Esophagus squamous epithelium (tissue), 5 donors: ENCODE measurements at places on chromosomes 6 and 20.

DNA sequence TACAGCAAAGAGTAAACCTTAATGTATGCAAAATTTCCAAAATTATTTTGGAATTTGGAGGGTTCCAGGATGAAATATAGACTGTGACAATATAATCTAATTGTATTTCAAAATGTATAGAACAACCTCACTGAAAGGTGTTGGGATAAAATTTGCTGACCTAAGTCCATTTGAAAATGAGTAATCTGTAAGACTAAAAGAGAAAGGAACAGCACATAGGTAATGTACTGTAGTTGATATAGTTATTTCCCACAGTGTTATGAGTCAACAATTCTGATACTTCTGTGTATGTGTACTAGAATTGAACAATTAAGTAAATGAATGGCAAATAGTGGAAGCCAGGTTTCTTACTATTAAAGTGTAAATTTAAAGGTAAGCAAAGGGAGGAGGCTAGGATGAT lies 23.8 kb upstream of the ELOVL4 start:
- no peak for DNase-seq

- DNase-seq: no peak
Observed at GRCh38 chr20:60206259-60206658, 248.0 kb downstream of the CDH26 start.

GRCh38 chr20:23419995-23420901 lies 1.0 kb downstream of the NAPB start:
- no peak for DNase-seq

DNA sequence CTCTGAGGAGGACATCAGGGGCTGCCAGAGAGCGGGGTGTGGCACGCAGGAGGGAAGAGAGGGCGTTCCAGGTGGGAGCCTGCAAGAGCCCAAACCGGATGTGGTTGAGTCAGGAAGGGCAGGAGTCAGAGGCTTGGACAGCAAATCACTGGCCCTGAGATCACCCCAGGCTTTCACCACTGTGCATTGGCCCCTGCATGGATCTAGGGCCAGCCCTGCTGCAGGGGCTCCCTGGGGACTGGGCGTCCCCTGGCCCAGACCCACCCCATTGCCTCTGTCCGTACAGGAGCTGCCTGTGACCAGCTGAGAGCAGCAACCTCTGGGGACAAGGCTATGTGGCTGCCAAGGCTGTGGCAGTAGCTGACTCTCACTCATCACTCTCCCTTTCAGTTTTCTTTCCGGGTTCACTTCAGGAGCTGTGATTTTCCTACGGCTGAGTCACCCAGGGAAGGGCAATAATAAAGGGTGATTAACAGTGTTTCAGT lies 33.9 kb downstream of the KCNK17 start:
- no peak for DNase-seq

DNA sequence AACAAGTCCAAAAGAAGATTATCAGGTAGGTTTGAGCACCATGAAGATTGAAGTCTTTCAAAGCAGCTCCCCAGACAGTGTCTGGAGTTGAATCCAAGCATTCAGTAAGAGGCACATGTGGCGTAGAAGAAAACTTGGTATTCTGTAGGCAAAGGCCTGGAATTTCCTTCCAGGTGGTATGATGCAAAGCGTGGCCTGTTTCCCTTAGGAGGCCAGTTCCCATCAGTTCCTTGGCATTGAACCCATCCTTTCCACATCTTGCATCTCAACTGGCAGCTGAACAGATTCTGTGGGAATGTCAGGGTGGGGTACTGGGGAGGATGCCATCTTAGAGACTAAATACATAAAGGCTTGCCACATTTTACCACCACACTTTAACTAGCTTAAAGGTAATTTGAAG lies 516.0 kb downstream of the BTBD3 start:
- DNase-seq: no peak

DNA sequence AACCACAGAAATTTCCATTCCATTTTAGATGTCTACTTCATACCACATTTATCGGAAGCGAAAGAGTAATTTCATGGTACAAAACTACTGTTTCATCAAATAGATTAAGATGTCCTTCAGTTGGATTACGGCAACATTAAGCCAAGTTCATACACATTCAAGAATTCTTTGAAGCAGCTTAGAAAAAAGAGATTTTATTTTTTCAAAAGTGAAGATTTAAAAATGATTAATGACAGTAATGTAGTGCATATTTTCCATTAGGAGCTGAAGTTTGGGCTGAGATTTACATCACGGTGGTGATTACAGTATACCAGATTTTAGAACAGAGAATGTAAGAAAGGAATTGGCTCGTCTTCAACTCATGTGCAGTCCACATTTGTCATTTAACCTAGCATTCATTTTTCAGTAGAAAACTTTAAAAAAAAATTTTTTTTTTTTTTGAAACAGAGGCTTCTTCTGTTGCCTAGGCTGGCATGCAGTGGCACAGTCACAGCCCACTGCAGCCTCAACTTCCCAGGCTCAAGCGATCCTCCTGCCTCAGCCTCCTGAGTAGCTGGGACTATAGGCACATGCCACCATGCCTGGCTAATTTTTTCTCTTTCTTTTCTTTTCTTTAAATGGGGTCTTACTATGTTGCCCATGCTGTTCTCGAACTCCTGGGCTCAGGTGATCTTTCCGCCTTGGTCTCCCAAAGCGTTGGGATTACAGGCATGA lies 1.9 kb downstream of the SYNJ2 start:
- DNase-seq: no peak

- DNase-seq: no peak
Observed at GRCh38 chr6:11731423-11731822, 47.2 kb downstream of the ADTRP start.

- DNase-seq: no peak
Observed at GRCh38 chr20:53785320-53785719, 191.7 kb upstream of the ZNF217 start.

DNA sequence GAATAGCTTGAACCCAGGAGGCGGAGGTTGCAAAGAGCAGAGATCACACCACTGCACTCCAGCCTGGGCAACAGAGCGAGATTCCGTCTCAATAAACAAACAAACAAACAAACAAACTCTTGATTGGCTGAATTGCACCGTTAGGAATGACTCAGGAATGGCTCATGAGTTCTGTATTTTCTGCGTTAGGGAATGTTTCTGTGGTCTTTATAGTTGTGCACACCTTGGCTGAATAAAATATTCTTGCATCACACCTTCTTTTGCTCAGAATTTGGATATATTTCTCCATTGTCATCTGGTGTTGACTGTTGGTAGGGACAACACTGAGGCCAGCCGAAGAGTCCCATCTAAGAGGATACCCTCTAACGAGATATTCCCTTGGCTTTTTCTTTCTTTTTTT lies 19.6 kb upstream of the PI16 start:
- DNase-seq: no peak

DNA sequence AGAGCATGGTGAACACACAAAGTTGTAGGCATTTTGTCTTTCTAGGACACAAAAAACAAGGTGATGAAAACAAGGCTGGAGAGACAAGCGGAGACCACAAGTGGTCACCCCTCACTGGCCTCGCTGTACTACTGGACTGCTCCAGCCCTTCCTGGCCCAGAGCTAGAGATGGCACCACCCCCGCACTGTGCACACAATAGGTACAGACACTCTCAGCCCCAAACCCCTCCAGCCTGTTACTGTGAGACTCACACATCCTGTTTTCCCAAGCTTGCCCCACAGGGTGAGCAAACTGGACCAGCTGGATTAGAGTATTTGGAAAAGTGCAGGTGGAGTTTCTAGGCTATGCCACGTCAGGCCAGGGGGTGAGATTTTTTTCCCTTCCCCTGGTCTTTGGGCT lies 8.4 kb upstream of the ZSWIM1 start:
- DNase-seq: no peak

- no peak for DNase-seq
Observed at GRCh38 chr20:24148372-24148771, 159.8 kb upstream of the GGTLC1 start.

- no peak for DNase-seq
Observed at GRCh38 chr6:170173335-170173881, 117.5 kb downstream of the DLL1 start.

- no peak for DNase-seq
Observed at GRCh38 chr6:16690608-16691142, 70.6 kb downstream of the ATXN1 start.

DNA sequence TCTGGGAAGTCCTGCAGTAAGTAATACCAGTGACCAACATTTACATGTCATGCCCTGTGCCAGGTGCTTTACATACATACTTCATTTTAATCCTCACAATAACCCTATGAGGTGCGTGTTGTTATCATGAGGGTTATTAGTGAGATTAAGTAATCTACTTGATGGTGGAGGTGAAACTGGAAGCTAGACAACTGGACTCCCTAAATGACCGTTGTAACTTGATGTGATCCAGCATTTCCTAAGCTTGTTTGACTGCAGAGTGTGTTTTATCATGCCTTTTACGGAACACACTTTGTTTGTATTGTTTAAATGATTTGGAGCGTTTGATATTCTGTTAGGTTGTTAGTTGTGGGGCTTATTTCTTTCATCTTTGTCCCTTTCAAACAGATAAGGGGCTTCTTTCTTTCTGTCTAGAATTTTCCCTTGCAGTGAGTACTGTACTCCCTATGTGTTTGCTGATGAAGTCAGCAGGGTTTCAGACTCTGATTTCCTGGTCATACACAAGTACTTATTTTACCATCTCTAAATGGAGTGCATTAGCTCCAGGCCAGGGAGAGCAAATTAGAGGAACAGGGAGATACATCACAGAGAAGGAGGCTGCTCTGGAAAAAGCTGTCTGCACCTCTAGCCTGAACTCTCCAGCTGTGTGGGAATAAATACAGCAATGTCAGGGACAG lies 29.7 kb downstream of the CHMP4B start:
- no peak for DNase-seq

- DNase-seq: no peak
Observed at GRCh38 chr6:152952045-152952444, 30.8 kb downstream of the FBXO5 start.

DNA sequence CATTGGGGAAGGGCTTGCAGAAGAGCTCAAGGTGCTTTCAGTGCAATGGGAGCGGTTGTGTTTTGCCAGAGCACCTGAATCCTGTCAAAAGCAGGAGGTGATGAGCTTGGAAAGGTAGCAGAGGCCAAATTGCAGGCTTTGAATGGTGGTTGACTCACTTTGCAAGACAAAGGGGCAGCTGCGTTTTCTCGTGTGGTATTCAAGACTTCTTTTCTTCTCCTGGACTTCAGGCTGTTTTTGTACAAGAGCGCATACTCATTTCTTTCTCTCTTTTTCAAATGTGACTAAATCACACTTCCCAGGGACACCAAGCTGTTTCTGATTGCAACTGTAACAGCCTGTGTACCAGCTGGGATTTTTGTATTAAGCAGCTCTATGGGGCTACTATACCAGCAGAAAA lies 32.3 kb downstream of the GHRH start:
- no peak for DNase-seq

DNA sequence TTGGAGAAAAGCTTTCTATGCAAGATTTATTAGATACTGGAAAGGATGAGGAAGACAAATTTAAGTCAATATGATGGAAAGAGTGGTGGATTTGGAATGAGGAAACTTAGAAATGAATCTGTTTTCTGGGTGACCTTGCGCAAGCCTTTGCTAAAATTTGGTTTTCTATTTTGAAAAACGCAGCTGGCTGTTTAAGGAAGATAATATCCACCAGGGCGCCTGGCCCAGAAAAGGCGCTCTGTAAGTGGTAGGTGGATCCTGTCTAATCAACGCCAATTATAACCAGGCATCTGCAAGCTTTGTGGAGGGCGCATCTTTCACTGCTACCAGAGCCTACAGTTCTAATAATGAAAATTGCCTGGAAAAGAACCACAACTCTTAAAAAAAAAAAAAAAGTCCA lies 398 bp upstream of the SPATS1 start:
- no peak for DNase-seq

DNA sequence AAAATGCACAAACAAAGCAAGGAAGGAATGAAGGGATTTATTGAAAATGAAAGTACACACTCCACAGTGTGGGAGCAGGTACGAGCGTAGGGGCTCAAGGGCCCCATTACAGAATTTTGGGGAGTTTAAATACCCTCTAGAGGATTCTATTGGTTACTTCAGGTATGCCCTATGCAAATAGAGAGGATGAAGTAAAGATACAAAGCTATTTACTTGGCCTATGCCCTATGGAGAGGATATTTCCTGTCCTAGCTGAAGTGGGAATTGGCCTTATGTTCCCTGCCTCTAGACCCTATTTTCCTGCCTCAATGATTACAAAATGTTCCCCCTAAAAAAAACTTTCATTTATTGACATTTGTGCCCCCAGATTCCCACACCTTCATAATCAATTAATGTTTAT lies 59.7 kb upstream of the ASIP start:
- DNase-seq: no peak

DNA sequence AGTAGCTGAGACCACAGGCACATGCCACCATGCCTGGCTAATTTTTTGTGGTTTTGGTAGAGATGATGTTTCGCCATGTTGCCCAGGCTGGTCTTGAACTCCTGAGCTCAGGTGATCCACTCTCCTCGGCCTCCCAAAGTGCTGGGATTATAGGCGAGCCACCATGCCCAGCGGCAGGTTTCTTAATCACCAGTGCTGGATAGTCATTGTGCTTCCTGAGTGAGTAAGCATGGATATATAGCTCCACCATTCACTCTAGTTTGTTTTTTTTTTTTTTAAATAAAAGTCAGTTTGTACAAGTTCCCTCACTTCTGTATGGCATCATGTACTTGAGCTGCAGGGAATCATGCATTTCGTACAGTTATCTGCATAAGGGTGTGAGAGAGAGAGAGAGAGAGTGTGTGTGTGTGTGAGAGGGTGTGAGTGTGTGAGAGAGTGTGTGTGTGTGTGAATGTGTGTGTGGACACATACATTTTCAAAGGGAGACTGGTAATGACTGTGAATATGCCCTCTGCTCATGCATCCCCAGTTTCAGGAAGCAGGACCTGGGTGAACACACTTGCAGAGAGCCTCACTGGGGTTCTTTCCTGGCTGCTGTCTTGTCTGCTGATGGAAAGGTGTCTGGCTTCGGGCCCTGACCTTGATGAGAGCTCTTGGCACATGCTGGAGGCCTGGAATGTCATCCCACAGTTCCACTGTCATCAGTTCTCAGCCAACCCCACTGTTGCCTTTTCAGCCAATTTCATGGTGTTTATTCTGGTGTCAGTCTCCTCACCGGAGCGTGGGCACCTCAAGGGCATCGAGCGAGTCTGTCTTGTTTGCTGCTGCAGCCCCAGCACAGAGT lies 65.0 kb upstream of the XRN2 start:
- no peak for DNase-seq

DNA sequence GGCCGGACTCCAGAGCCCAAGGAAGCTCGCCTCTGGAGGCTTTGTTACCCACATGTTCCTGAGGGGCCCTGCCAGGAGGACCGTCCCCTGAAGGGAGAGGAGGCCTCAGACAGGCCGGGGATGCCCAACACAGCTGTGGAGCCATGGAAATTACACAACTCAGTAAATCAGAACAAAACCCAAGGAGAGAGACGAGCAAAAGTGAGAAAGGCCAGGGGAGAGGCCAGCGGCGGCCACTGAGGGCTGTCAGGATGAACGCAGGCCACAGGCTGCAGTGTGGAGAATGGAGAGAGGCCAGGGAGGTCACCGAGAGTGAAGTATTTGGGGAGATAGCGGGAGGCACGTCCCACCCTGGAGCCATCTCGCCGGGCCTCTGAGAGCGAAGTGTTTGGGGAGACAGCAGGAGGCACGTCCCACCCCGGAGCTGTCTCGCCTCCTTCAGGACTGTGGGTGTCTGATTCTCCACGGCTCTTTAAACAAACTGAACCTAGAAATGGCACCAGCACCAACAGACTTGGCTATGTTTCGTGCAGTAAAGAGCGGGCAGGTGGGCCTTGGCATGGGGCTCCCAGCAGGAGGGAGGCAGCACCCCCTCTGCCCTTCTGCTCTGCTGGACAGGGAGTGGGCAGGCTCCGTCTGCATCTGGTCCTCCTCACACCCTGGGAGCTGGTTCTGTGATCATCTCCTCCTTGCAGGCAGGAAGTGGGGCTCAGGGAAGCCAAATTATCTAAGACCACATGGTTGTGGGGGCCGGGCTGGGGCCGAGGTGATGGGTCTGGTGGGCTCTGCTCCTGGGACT lies 91.0 kb downstream of the YTHDF1 start:
- no peak for DNase-seq
